Activated T-cell treated with anti-CD3 and anti-CD28 coated beads for 48 hours (primary cell): ENCODE measurements at places on chromosomes 11 and 22.
A peak's percentile ranks its signal among the peaks of the same experiment; 100 is the strongest.

DNA sequence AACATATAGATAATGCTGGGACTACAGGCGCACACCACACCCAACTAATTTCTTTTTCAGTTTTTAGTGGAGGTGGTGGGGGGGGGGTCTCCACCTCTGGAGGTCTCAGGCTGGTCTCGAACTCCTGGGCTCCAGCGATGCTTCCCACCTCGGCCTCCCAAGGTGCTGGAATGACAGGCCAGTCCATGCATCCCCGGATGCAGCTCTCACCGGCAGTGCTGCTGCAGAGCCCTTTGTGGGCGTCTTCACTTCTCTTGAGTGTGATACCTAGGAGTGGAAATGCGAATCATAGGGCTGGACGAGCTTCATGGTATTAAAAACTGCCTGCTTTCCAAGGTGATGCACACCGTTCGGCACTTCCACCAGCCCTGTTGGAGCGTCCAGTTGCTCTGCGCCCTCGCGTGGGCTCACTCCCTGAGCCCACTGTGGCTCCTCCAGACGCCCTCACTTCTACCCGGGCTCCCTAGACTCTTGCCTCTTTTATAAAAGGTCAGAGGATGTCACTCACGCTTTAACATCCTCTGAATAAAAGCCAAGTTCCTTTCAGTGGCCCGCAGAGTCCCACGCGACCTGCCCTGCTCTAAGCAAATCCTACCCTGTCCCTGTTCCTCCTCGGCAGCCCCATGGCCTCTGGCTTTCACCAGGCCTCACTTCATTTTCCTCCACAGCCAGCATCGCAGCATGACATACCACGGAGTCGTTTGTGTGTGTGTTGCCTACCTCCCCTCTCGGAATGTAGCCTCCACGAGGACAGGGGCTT is 837 bp upstream of the BID start:
- no peak for DNase-seq

DNA sequence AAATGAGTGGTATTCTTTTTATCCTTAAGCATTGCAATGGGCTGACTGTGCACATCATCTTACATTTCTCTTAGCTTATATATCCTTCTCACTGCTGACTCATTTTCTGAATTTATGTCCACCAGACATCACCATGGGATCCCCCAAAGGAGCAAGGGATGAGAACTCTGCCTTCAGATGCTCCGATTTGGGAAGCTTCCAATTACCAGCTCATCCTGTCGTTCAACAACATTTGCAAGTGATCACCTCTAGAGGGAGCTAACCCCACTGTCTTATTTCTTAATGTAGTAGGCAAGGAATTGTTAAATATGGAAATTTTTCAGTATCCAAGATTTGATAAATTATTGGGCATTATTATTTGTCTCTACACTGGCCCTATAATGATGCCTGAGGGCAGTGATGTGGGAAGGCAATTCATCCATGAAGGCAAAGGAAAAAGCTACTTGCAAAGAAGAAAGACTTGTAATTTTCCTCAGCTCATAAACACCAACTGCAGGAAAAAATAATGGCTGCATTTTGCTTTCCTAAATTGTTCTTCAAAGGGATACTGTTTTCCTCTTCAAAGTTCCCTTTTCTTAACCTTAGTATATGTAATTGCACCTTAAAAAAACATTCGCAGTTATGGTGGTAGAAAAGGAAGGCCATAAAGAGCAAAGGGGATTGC is 102.4 kb upstream of the FSHB start:
- DNase-seq: no peak

DNA sequence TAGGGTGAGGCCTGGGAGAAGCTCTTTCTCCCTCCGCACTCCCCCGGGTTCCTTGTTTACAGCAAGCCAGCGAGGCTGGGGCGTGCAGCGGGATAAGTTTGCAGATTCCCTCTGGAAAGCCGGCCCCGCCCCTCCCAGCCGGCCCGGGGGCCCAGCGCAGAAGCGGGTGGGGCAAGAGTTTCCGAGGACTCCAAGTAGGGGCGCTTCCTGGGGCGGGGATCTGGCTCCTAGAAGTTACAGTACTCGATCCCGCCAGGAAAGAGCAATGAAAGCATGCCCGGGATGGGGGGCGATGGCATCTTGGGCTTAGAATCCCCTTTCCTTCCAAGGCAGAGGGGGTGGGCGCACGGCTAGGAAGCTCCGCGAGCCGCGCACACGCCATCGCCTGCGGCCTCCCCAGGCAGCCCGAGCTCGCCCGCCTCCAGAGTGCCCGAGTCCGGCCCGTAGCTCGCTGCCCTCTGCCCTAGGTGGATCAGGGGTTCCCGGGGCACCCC is 385 bp downstream of the TST start:
- DNase-seq: no peak

DNA sequence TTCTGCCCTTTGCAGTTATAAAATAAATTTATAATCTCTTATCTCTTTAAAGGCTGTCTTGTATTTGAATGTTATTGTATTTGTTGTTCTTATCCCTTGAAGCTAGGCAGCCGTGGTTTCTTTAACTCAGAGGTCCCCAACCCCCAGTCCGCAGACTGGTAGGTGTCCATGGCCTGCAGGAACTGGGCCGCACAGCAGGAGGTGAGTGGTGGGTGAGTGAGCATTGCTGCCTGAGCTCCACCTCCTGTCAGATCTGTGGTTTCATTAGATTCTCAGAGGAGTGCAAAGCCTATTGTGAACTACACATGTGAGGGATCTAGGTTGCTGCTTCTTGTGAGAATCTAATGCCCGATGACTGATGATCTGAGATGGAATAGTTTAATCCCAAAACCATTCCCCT is 380.0 kb upstream of the CCDC90B start:
- DNase-seq: no peak

DNA sequence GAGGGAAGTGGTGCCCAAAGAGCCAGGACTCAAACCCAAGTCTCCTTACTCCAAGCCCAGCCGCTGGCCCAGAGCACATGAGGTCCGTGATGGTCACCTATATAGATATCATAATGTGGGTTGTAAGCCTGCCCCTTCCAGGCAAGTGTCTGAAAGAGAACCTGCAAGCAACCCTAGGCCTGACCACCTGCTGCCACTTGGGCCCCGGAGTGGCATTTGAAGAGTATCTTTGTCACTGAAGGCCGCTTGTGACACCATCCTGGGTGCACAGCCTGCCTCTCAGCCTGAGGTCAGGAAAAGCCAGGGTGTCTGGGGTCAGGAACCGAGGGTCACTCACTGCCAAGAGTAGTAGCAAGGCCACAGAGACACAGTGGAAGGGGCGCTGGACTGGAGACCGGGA is 32.4 kb downstream of the OTOG start:
- no peak for DNase-seq

DNA sequence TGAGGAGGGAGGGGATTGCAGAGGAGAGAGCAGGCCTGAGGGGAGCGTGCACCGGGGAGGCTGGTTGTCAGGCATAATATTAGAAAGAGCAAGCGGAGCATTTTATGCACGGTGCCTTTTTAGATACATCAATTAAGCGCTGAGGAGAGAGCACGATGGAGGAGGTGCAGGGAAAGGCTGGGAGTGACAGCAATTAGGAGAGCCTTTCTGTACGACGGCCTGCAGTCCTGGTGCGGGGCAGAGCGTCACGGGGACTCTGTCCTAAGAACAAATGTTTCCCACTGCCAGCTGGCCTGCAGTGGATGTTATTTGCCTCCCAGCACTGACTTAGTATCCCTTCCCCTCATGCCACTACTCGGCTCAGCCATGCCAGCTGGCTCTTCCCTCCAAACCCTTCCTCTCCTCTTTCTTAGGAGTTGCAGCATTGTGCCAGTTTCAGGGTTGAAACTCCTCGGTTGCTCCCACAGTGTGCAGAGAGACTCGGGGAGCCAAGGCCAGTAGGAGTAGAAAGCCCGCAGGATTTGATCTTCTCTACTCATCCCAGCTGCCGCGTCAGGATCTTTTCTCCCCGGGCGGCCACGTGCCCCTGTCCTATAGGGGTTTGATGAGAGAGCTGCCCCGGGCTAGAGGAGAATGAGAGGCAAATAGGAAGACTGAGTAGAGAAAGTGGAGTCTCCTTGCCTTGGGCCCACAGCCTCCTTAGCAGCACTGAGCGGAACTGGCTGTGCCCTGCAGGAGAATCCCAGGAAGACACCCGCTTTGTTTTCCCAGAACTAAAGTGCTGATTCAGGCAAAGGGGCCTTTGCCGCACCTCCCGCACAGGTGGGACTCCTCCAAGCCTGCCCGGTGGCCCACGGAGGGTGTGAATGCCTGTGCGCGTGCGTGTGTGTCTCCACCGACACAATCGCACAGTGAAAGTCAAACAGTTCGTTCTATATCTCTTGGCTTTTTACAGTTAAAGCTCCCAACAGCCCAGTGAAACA is 875.3 kb downstream of the NTM start:
- no peak for DNase-seq

GRCh38 chr22:27825174-27825573 is 23.6 kb upstream of the MN1 start:
- peak; percentile 15 for DNase-seq

GRCh38 chr11:116175707-116176106 is 597.1 kb downstream of the BUD13 start:
- no peak for DNase-seq

DNA sequence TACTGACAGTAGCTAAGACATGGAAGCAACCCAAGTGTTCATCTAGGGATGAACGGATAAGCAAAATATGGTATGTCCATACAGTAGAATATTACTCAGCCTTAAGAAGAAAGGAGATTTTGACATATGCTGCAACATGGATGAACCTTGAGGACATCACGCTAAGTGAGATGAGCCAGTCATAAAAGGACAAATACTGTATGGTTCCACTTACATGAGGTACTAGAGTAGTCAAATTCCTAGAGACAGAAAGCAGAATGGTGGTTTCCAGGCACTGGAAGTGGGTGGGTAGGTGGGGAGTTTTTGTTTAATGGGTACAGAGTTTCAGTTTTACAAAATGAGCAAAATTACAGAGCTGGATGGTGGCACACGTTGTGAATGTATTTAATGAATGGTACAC is 18.1 kb downstream of the CHST1 start:
- DNase-seq: no peak

GRCh38 chr11:114889594-114890011 is 211.3 kb downstream of the NXPE2 start:
- no peak for DNase-seq

DNA sequence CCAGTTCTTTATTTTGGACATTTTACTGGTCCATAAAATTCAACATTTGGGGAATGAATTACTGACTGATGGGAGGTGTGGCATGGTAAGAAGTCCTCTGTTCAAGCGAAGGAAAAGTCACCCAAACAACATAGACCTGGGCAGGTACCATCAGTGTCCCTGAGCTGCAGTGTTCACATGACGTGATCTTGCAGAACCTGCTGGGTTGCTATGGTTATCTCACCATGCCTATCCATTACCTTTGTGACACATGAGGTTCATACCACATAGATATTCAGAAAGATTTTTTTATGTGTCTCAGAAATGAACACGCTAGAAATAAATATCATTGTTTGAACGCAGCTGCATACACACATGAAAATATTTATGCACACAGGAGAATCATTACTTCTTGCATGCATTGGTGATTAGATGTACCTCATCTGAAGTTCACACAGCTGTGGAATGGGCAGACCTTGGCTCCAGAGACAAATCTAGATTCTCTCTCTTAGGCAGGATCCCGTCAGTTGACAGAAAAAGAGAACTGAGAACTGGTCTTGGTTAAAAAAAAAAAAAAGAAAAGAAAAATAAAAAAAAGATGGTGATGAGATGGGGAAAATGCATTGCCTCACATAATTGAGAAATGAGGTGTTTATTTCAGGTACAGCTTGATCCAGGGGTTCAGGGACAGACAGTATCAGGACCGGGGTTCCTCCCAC is 21.4 kb upstream of the RCN1 start:
- no peak for DNase-seq

DNA sequence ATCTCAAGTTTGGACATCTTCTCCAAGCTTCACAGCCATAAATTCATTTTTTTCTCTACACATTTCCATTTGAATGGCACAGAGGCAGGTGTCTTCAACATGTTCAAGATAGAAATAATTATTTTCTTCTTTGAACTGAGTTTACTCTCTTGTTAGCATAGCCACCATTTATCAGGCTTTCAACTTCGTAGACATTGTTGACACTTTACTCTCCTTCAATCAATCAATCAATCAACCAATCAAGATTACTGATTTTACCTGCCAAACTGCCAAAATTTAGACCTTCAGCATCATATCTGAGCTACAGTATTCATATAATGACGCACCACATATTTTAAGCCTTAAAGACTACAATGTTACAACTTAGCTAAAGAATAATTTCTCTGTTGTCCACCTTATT is 300.1 kb upstream of the LUZP2 start:
- no peak for DNase-seq

- no peak for DNase-seq
Observed at GRCh38 chr11:66281001-66281400, 3.0 kb downstream of the CNIH2 start.

DNA sequence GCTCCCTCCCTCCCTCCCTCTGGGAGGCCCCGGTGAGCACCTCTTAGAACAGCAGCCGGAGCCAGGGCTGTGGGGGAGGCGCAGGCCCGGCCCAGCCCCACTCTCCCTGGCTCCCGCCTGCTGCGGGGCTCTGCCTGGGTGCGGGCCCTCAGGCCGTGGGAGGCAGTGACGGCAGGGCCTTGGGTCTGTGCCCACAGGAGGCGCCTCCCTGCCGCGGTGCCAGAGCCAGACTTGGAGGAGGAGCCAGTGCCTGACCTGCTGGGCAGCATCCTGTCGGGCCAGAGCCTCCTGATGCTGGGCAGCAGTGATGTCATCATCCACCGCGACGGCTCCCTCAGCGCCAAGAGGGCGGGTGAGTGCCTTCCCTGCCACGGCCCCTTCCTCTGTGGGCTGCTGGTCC is 9.5 kb downstream of the IRF7 start:
- DNase-seq: no peak

- no peak for DNase-seq
Observed at GRCh38 chr11:69640995-69641581, at the start of gene CCND1. Gene CCND1, plus strand, starts transcription at chr11:69641156. Its CDS starts 158 bp downstream, at chr11:69641314.

- no peak for DNase-seq
Observed at GRCh38 chr11:73320763-73321603, 12.9 kb downstream of the ARHGEF17 start.

DNA sequence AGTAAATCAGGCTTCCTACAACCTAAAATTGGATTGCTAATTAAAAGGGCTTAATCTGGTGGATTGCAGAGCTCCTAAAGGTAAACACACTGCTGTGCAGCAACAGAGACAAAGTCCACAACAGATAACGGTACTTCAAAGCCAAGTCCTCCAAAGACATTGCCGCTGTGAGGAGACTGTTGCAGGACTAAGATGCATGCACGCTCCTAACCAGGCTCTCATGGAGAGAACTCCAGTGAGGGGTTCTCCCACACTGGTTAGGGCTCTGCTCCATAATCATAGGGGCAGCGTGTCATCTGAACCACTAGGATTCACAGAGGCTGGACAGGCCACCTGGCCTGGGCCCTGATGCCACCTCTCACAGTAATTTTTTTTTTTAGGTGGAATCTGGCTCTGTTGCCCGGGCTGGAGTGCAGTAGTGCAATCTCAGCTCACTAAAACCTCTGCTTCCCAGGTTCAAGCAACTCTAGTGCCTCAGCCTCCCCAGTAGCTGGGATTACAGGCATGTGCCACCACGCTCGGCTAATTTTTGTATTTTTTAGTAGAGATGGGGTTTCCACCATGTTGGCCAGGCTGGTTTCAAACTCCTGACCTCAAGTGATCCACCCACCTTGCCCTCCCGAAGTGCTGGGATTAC is 56.9 kb upstream of the ARFGAP3 start:
- no peak for DNase-seq
